ENCODE measurements at places on chromosomes 11 and 22. TPM values are rescaled to one million over a fixed set of nuclear protein-coding genes. Genes with fewer than 3 reads are reported as not detected.

TMEM191B gene
- 0.35 TPM for total RNA-seq

CNIH2 gene
- total RNA-seq = not detected

APOL5 gene
- not detected for total RNA-seq

PIH1D2 gene
- total RNA-seq = 3.0 TPM

GRCh38 chr11:132770829-132771530, 761.3 kb downstream of the OPCML start:
- no peak for DNase-seq

DNA sequence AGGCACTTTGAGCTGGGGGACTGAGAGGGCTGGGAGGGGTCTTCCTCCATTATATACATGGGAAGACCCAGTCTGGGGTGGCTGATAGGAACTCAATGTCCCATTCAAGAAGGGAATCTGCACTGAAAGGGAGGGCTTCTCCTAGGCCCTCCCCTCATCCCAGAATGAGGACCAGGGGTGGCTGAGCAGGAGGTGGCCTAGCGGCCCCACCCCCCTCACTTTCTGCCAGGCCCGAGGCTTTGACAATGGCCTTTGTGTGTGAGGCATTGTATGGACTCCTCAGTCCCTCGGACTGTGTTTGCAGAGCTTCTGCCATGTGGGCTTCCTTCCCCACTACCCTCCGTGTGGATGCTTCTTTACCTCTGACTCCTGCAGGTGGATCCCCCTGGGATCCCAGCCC, 65.7 kb downstream of the NECTIN1 start:
- no peak for DNase-seq

- peak; percentile 6 for DNase-seq
These were observed 5.3 kb downstream of the OR51F2 start for GRCh38 chr11:4826425-4826824.

All from renal cortical epithelial cell (primary cell).